ENCODE measurements at places on chromosomes 13 and 19.

DNA sequence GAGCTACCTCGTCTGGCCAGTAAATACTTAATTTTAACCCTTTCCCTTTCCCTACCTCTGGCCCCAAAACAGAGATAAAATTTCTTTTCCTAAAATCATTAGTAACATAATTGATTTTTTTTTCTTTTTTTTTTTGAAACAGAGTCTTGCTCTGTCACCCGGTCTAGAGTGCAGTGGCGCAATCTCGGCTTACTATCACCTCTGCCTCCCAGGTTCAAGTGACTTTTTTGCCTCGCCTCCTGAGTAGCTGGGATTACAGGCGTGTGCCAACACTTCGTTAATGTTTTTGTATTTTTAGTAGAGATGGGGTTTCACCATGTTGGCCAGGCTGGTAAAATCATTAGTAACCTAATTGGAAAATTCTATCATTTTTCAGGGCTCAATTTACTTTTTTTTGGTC, 10.4 kb upstream of the TRIM13 start:
- DNase-seq = no peak

- DNase-seq = no peak
Observed at GRCh38 chr19:11254666-11255065, 7.7 kb downstream of the DOCK6 start.

DNA sequence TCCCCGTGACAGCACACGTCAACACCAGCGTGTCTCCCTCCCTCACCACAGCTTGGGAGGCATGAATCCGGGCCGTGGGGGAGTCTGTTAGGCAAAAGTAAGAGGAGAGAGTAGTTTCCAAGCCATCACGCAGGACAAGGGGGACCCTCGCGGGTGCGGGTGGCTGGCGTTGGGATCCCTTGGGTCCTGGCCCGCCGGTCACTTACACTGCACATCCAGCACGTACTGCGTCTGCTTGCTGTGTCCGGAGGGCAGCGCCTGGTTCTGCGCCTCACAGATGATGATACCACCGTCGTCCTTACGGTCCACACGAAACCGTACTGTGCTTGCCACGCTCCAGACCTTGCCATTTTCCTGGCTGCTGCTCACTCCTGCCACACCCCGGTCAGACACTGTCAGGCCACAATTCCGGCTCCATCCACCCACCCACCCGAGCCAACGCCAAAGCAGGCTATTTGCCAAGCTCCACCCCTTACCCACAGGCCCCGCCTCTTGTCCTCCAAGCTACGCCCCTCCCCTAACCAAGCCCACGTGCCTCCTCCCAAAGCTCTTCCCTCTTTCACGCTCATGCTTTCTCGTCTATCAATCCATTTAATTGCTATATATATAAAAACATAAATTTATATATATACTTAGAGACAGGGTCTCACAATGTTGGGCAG, 6.6 kb upstream of the ZNF428 start:
- no peak for DNase-seq

- no peak for DNase-seq
Observed at GRCh38 chr13:85508683-85509329, 290.4 kb downstream of the SLITRK6 start.

DNA sequence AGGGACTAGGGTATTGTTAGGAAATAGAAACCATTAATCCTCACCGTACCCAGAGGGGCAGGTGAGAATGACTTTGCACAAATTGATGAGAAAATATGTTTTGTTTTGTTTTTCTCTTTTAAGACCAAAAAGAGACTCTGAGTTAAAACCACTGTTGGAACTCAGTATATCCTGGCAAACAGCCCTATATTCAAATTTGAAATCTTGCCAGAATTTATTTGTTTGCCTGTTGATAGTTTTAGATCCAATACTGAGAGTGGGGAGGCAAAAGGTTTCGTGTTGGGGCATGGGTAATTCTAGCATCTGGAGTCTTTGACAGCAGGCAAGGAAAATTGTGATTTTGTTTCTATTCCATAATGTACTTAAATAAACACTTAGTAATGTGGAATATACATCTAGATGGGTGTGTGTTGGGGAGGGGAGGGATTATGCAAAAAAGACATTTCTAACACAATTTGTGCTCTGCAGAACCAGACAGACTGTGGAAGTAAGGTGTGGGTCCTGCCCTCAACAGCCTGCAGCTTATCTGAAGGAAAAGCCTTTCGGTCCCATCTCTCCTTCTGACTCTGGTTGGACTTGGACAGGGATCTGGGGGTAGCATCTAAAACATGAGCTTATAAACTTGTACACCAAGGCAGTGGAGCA, 190.7 kb downstream of the OXGR1 start:
- DNase-seq = no peak
